ENCODE measurements at places on chromosomes 3 and 15.

DNA sequence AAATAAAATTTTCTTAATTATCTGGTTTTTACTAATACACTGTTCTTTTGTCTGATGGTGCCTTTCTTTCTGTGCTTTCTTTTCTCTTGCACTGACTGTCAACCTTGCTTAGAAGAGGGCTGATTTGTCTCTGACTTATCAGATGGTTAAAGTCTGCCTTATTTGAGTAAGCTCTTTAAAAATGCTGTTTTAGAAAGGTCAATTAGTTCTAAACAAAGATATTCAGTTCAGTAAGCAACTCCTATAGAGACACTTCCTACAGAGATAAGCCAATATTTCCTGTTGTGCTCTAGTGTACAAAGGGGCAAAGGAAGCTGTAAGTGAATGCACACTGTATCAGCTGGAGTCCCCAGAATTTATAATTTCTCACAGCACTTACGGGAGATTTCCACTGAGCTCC, 153.4 kb upstream of the TSPAN3 start:
- no peak for DNase-seq

DNA sequence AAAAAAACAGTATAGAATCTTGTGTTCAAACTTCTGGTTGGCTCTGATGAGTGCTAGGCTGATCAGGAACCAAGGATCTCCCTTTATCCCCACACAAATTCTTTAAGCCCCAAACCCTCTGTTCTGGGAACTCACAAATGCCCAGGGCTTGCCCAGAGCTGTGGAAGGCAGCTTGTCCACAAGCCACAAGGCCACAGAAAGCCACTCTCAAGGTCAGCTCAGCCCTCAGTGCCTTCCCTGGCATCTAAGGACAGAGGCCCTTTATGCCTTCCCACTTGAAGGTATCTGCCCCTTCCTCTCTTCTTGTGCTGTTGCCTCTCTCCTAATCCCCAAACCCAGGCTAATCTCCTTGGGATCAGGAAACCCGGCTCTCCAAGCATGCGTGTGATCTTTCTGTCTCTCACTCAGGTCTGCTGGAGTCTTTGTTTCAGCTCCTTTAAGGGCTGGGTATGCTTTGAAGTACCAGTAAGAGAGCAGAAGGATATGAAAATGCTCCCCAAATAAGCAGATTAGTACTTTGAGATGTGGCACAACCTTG, 145.0 kb upstream of the TRIM42 start:
- no peak for DNase-seq

DNA sequence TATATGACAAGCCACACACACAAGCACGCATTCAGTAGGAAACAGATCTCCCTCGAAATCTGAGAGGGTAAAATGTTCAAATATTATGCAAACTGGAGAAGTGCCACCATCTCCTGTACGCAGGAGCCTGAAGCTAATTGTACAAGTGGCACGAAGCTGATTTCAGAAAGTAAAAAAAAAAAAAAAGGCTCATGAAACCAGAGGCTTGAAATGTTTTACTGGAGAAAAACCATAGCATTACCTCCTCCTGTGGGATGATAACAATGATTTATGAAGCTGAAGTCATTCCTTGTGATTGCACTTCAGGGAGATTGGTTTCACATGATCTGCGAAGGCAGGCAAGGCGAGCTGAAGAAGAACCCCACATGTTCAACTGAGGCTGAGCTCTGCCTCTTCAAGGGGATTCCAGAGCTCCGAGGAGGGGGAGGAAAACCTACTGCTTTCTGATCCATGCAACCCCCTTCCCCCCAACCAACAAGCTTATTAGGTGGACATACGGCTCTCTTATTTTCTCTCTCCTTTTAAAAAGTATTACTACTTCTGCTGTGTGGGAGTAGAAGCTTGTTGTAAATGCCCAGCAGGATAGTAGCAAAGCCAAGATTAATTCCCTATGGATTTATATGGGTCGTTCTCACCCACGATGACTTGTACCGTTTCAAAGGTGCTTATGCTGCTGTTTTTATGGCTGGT, 101.1 kb downstream of the GREM1 start:
- DNase-seq = peak; percentile 65

GRCh38 chr3:189338366-189338765, 166.6 kb downstream of the TPRG1 start:
- no peak for DNase-seq

- DNase-seq = no peak
These were observed 17.9 kb upstream of the SATB1 start for GRCh38 chr3:18442756-18443664.

DNA sequence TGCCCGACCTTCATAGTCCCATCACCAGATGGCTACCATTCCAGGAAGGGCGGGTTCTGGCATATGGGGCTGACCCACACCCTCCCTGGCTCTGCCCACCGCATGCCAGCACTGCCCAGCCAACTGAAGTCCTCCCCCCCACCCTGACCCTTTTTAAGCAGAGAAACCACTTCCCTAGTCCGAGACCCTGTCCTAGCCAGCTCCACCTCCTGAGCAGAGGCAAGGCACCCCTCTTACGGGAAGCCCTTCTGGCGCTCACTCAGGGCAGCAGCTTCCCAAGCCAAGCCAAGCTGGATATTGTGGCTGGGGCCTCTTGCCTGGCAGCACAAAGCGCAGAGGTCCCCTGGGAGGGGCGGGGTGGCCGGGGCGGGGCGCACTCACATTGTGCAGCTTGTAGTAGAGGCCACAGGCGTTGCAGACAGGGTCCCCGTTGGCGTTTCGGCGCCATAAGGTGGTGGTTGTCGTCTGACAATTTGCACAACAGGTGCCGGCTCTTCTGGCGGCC, 11.5 kb downstream of the GATA2 start:
- no peak for DNase-seq

- DNase-seq = peak; percentile 51
These were observed 139.5 kb downstream of the ADAMTS9 start for GRCh38 chr3:64548200-64548889.

GRCh38 chr3:123378409-123378915, 70.4 kb downstream of the ADCY5 start:
- DNase-seq = no peak

DNA sequence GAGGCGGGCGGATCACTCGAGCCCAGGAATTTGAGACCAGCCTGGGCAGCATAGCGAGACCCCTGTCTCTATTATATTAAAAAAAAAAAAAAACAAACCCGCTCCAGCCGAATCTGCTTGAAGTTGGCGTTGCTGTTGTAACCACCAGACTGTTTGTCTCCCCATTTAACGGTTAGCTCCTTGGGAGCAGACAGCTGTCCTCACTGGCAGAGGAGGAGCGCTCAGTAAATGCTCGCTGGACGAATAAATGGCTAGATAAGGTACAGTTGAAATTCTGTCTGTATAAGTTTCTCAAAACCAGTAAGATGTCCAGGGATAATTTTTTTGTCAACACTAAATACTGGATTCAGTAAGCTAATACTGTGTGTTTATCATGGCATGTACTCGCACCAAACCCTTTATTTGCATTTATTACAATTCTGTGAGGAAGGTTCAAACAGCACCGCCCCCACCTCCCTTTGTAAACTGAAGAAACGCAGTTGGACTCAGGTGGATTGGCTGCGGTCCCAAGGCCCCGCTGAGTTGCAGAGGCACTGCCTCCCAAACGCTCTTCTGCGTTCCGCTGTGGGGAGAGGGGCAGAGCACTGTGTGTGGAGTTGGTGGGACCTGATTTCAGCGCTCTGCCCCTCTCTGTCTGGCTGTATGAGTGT, 1.1 kb downstream of the RCCD1 start:
- DNase-seq = no peak

- DNase-seq = peak; percentile 71
These were observed 18.4 kb downstream of the TM4SF18 start for GRCh38 chr3:149314807-149315578.

DNA sequence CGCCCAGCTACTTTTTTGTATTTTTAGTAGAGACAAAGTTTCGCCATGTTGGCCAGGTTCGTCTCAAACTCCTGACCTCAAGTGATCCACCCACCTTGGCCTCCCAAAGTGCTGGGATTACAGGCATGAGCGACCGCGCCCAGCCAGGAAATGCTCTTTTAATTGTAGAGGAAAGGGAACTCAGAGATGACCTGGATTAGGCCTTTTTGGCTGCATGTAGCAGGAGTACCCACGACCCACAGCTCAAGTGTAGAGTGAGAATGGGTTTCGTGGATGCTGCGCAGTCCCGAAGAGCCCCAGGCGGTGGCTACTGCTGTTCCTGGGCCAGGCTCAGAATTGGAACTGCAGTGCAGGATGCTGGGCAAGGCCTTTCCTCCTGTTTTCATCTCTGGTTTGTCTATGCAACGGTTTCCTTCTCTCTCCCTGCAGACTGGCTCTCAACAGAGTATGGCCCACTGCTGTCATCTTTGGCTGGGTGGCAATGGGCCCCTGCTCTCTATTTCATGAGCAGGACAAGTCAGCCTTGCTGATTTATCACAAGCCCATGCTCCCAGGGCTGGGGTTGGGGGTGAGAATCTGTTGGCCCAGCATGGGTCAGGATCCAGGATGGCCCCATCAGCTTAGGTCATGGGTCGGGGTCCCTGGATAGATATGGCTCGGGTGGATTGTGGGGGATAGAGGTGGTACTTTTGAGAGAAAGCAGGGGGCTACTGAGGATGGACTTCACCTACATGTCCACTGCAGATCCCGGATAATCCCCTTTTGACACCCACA, 51.2 kb downstream of the GASK1A start:
- no peak for DNase-seq

- peak; percentile 64 for DNase-seq
These were observed 56.9 kb downstream of the ABHD5 start for GRCh38 chr3:43747641-43748040.

GRCh38 chr3:46674031-46674845, 19.2 kb downstream of the ALS2CL start:
- no peak for DNase-seq

GRCh38 chr15:66078196-66078928, 175.2 kb downstream of the MEGF11 start:
- no peak for DNase-seq

DNA sequence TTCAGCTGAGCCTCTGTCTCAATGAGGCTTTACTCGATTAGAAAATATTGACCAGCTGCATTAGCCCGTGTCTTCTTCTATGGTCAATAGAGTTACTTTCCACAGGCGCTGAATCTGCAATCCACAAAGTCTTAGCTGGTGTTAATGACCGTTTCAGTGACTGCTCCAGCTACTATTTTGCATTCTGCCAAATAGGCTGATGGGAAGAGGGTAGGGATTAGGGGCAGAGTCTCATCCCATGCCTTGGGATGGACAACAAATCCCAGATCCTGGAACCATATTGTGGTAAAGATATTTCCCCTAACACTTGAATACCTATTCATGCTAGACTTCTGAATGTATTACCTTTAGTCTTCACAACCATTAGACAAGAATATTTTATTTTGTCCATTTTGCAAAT, 29.5 kb upstream of the MAGI1 start:
- no peak for DNase-seq

DNA sequence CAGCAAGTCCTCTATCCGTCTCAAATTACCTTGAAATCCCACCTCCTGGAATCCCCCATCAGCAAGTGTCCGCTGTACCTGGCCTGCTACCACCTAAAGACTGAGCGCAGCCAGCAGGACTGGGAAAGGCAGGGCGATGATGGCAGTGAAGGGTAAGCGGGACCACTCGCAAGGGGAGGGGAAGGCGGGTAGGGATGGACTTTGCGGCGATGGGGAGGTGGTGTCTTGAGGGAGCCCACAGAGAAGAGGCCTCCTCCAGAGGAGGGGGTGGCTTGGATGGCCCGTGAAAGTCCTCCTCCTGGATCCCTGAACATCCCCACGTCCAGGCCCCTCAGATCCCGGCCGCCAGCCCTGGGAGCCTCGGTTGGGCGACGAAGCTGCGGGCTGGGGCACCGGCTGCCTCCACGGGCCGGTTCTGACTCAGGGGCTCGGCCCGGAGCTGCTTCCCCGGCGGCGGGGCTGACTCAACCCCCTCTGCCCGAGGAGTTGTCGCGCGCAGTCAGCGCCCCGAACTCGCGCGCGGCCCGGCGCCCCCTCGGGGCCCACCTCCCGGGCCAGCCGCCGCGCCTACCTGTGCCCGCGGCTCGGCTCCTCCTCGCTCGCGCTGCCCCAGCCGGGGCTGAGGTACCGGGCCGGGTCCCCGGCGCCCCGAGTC, 512 bp downstream of the LARP6 start:
- DNase-seq = peak; percentile 79

DNA sequence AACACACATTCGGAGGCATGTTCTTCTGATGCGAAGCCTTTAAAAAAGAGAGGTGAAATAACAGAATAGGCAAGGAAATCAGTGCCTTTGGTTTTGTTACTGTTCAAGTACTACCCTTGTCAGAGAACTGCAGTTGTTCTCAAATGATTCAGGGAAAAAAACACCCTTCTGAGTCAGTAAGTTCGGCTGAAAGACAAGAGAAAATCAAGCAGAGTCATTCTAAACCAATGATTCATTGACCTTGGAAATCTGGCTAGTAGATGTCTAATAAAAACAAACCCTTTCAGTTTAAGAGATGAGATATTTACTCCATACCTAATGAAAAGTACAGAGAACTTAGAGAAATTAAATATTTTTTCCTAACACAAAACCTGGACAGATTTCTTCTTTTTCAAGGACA, 72.7 kb upstream of the ABI3BP start:
- DNase-seq = peak; percentile 66

GRCh38 chr15:76347482-76348055, 11.0 kb downstream of the ISL2 start:
- no peak for DNase-seq

DNA sequence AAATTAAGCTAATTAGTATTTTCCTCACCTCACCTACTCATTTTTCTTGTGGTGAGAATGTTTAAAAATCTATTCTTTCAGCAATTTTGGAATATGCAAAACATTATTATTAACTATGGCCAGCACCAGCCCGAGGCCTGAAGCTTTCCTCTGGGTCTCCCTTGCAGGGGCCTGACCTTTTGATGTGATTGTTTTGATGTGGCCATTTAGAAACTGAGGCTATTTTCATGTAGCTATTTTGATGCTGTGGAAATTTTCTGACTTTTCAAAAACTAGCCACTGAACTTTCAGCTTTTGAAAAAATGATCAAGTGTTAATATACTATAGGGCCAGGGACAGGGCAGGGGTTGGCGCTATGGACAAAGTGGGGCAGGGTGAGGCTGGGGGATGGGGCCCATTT, 8.2 kb upstream of the CCR9 start:
- no peak for DNase-seq

- DNase-seq = no peak
These were observed 322.9 kb downstream of the EPHB1 start for GRCh38 chr3:135117977-135118376.

DNA sequence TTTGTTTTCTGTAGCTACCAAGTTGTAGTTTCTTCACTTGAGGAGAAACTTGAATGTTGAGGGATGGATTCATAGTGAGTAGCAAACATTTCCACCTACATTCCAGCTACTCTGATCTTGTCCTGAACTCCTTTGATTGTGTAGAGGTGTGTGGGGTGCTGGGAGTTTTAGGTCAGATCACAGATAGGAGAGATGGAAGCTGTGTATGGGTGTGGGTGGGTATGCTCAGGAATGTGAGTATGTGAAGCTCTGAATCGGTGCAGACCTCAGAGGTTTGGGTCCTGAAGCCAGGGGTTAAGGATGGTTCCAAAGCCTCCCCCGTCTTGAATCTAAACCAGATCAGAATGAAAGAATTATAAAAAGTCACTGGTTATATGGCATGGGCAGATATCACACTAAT, 52.6 kb upstream of the VILL start:
- DNase-seq = no peak

GRCh38 chr3:37935756-37936666, 54.6 kb upstream of the VILL start:
- peak; percentile 89 for DNase-seq

- DNase-seq = peak; percentile 46
These were observed 270.2 kb downstream of the ROBO1 start for GRCh38 chr3:79497447-79498111.

- DNase-seq = no peak
These were observed 149.7 kb downstream of the THRB start for GRCh38 chr3:24344784-24345439.

Measured in AG20443 (cell line).